Activated CD4-positive, alpha-beta T cell treated with anti-CD3 and anti-CD28 coated beads, Interleukin-2, amount 50 U/mL, for 4 hours (primary cell): ENCODE measurements at places on chromosomes 4 and X.

DNA sequence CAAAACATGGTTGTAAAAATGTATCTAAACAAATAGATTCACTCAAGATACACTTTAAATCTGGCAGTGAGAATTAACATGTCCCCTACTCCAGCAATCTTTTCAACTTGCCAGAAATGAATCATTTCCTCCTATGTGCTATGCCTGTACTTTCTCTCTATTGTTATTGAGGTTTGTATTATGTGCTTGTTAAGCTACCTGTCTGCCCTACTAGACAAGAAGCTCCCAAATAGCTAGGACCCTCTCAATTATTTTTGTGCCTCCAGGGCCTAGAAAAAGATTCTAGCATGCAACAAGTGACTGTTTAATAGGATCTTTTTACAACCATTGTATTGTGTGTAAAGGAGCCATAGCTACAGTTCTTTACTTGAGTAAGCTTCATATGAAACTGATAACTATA lies 3.5 kb upstream of the SAP30 start:
- no peak for DNase-seq

DNA sequence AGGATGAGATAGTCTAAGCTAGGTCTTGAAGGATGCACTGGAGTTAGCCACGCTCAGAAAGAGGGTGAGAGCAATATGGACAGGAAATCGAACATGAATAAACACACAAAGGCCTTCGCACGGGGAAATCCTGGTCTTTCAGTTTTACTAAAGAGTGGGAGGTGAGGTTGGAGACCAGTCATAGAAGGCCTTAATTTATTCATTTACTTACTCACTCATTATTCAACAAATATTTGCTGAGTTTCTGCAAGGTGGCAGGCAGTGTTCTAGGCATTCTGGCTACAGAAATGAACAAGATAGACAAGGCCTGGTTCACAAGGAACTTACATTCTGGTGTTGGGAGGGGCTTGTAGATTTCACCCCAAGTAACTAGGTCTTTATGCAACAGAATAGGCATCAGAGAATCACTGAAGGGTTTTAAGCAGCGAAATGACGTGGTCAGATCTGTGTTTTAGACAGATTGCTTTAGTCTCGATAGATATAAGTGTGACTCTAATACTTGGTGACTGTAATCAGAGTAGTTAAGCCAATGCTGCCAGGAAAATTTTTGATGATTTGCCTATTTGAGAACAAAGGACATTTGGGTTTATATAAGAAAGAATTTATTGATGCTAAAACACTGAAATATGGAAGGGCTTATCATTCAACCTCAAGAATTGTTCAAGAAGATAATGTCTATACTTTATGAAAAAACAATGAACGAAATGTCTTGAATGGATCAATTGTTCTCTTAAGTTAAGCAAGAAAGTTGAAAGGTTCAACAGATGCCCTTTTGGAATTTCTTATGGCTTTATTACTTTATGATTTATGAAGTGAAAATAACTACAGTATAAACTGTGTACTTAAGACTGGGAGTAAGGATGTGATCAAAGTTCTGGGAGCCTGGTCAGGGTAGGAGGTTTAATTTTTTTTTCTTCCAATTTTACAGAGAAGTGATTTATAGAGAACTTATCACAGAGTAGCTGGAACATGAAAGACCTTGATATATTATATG lies 184.4 kb upstream of the CASK start:
- no peak for DNase-seq

- peak; percentile 5 for DNase-seq
Observed at GRCh38 chr4:142656178-142656577, 189.9 kb downstream of the INPP4B start.

- DNase-seq, result no peak
Observed at GRCh38 chr4:92615049-92615448, 311.3 kb downstream of the GRID2 start.

DNA sequence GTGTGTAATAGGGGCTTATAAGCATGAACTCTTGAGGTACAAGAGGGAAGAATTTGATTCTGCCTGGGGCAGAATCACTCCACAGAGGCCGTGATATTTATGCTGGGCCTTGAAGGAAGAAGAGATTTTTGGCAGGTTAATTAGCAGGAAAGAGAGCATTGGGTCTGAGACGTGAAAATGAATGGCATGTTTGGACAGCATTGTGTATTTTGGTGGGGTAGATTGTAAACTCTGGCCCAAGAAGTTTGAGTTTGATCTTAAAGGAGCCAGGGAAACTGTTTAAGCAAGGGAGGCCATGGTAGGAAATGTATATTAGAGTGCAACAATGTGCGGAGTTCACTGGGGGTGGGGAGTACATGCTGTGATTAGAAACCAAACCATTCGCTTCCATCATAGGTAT lies 62.4 kb downstream of the NPNT start:
- no peak for DNase-seq

DNA sequence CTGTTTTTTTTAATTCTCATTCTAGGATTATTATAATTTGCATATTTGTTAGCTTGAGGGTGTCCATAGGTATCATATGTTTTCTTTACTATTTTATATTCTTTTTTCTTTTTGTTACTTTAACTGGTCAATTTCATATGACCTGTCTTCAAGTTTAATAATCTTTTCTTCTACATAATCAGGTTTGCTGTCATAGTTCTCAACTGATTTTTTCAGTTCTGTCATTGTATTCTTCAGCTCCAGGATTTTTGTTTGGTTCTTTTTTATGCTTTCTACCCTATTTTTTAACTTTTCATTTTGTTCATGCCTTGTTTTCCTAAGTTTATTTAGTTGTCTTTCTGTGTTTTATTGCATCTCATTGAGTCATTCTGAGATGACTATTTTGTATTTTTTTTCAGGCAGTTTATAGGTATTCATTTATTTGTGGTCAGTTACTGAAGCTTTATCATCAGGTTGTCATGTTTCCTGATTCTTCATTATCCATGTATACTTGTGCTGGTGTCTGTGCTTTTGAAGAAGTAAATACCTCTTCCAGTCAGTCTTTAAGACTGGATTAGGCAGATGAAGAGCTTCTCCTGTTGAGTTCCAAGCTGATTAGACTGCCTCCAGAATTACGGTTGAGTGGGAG lies 220.3 kb upstream of the VEGFC start:
- DNase-seq, result no peak

DNA sequence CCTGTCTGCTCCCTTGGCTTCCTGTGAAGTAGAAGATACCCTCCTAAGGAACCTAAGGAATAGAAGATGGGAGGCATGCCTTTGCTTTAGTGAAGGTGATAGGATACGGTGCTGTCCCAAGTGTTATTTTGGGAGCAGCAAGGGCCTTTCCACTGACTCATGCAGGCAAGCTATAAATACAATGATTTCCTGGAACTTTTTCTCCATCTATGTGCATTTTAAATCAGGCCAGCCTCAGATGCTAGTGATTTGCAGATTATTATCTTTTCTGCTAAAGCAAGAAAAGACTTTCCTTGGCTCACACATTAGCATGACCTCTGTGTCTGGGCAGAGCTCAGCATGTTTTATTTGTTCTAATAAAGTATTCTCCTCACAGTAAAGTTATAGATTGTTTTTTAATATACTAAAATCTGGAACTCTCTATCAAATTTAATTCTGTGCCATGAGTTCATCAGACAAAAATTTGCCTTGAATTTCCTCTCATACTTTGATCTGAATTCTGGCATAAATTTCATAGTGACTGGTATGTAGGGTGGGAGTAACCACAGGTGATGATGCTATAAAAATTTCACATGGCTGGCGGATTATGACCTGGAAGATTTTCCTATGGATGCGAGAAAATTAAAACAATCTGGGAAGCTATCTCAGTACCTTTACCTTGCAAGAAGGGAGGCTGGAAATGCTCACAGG lies 131.7 kb downstream of the REPS2 start:
- DNase-seq, result no peak

DNA sequence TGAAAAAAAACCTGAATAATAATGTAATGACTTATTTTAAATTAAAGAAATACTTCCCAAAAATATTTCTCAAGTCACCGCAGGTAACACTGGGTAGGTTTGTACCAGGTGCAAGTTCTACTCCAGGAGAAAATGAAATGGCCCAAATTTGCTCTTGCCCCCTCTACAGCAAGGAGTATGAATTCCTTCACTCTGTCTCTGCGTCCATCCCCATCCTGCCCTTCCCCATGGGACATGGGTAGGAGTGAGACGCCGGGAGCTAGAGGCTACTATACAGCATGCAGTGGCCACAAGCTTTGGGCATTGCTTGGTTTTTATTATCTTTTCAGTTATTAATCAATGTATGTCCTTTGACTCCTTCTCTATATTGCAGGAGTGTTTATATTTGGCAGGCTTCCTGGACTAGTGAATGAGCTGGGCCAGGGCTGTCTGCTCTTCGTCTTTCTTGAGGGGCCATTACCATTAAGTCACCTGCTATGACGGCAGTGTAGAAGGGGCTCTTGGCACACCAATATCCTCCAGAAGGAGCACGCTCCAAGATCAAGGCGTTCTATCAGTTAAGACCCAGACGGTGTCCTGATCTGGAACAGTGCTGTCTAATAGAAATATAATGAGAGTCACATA lies 149.6 kb downstream of the ENPP6 start:
- no peak for DNase-seq

GRCh38 chrX:46796574-46797191 lies 37.8 kb upstream of the SLC9A7 start:
- DNase-seq, result peak; percentile 66

DNA sequence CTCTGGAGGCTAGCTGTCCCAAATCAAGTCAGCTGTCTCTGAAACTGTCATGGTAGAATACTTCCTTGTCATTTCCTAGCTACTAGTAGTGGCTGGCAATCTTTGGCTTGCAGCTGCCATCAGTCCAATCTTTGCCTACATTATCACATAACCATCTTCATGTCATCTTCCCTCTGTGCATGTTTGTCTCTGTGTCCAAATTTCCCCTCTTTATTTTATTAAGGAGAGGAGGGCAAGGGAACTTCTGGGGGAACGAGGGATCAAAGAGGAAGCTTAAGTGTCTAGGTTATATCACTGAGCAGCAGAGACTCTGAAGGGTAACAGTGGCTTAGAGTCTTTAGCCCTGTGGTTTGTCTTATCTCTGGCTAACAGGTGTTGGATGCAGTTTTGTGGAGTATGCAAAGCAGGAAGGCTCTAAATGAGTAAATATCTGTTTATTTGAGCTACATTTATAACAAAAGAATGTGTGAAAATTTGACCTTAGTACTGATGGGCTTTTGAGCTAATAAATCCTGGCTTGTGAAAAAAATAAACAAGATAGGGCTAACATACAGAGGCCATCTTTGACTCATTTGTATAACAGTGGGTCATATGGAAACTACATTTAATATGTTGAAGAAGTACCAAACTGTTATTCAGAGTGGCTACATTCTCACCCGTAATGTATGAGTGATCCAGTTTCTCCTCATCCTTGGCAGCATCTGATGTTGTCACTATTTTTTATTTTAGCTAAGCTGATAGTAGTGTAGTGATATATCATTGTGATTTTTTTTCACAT lies 49.4 kb upstream of the ENOX2 start:
- no peak for DNase-seq

DNA sequence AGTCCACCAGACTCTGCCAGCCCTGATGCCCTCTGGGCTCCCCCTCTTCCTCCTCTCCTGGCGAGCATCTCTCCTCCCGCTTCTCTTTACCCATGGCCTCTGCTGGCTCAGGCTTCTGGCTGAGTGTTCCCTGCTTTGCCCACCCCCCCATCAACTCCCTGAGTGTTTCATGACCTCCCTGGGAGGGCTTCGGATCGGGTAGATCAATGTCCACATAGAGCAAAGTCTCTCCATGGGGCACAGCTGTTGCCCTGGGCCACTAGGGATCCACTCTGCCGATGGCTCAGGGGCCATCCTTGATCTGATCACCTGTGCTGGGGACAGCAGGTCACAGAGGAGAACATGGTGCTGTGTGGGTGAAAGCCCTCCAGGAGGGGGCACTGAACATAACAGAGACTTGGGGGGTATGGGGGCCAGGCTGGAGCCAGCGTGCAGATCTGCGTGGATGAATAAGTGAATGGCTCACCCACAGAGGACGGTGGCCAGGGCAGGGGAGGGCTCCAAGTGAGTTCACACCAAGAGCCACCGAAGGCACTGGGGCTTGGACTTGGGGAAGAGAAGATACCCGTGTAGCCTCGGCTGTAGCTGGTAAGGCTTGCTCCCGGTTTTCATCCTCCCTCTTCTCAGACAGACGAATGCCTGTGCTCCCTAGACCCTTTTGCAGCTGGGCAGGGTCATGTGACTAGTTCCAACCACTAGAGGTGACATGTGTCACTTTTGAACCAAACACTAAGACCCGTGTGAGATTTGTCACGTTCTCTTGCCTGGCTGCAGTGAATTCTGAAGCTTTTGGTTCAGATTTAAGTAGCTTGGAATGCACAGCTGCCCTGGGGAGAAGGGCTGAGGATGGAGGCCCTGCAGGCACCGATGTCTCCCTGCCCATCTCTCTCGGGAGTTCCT lies 23.2 kb upstream of the AFAP1 start:
- no peak for DNase-seq

- no peak for DNase-seq
Observed at GRCh38 chr4:74258963-74259362, 49.3 kb upstream of the EPGN start.

DNA sequence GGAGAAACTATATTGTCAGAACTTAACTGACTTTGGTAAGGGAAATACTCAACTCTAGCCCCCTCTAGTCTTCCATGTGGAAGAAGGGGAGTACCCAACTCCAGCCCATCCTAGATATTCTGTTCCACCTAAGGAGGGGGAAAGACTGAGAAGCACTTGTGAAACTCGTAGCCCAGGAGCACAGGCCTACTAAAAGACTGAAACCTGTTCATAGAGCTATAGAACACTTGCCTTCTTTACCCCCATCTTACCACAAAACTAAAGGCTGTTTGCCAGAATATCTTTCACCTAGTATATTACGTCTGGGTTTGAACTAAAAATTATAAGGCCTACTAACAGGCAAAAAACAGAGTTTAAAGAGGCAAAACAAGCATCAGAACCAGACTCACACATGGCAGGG lies 15.5 kb downstream of the CLDN22 start:
- no peak for DNase-seq

GRCh38 chrX:17605676-17606075 lies 131.6 kb upstream of the SCML1 start:
- DNase-seq, result no peak

- DNase-seq, result no peak
Observed at GRCh38 chr4:99885063-99885664, 9.1 kb downstream of the LAMTOR3 start.

- DNase-seq, result no peak
Observed at GRCh38 chr4:183631577-183632198, 27.3 kb downstream of the RWDD4 start.

- no peak for DNase-seq
Observed at GRCh38 chr4:186172546-186172945, 18.8 kb upstream of the CYP4V2 start.

DNA sequence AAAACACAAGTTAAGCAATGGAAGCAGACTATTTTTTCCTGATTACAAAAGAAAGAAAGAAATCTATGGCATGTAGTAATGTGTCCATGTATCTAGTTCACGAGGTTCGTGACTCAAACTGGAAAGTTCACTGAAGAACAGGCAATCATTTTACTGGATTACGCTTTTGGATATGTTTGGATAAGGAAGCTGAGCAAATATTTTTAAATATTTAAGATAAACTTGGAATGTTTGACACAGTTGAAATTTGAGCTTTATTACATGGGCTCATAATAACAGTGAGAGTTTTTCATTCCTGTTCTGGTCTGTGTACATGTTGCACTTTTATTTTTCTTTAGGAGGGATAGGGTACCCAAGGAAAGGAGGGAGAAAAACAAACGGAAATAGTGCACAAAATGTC lies 244.2 kb upstream of the GK2 start:
- no peak for DNase-seq

- DNase-seq, result no peak
Observed at GRCh38 chr4:132276989-132277388, 872.1 kb upstream of the PCDH10 start.

- DNase-seq, result no peak
Observed at GRCh38 chr4:48844843-48845242, 14.0 kb downstream of the OCIAD1 start.

GRCh38 chr4:11435557-11435956 lies 6.9 kb upstream of the HS3ST1 start:
- DNase-seq, result no peak
